ENCODE measurements at places on chromosomes 3 and 15. TPM values are rescaled to one million over a fixed set of nuclear protein-coding genes. Genes with fewer than 3 reads are reported as not detected.
A peak's percentile ranks its signal among the peaks of the same experiment; 100 is the strongest.

DNA sequence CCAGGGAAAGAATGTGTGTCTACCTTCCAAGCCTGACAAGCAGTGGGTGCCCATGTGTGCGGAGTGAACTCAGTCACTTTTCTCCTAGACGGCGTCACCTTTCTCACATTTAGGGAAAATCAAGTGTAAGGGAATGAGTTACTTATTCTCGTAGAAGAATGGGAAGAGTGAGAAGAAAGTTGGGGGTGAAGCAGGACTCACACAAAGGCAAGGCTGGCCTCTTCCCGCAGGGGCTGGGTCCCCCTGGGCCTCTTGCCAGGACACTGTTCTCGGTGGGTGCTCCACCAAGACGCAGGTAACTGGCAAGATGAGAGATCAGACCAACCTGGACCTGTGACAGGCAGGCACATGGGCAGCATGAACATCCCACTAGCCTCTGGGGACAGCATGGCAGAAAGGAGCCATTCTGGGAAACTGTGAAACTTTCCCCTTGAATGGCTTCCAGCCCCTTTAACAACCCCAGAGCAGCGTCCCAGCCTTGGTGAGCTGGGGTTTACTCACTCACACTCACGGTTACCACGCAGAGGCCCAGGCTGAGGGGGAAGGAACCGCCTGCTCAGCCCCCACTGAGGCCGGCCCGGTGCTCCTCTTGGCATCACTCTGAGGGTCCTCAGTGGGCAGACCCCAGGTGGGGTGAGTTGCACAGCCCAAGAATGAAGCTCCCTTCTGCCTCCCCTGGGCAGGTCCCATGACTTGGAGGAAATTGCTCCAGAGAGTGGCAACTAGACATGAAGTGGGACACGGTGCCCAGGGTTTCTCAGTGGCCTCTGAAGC is 15.0 kb upstream of the SRP14 start:
- no peak for DNase-seq

C2CD4A gene
- total RNA-seq = not detected

CLPX gene
- 72.6 TPM for total RNA-seq

GRCh38 chr3:195438371-195438770 is 4.4 kb downstream of the ACAP2 start:
- no peak for DNase-seq

DNA sequence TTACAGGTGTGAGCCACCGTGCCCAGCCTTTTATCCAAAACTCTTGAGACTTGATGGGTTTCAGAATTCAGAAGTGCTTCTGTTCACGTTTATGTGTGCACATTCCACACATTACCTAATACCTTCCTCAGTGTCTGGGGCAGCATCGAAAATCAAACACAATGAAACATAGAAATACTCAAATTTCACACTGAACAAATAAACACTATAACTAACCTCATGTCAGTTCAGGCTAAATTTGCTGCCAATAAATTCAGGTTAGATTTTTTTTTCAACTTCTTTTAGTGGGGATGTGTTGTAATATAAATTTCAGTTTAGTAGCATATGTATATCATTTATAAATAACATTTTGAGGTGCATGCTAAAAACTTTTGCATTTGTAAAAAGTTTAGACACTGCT is 2.8 kb downstream of the EIF2AK4 start:
- DNase-seq = no peak

LSAMP gene
- total RNA-seq = 18.0 TPM

DNA sequence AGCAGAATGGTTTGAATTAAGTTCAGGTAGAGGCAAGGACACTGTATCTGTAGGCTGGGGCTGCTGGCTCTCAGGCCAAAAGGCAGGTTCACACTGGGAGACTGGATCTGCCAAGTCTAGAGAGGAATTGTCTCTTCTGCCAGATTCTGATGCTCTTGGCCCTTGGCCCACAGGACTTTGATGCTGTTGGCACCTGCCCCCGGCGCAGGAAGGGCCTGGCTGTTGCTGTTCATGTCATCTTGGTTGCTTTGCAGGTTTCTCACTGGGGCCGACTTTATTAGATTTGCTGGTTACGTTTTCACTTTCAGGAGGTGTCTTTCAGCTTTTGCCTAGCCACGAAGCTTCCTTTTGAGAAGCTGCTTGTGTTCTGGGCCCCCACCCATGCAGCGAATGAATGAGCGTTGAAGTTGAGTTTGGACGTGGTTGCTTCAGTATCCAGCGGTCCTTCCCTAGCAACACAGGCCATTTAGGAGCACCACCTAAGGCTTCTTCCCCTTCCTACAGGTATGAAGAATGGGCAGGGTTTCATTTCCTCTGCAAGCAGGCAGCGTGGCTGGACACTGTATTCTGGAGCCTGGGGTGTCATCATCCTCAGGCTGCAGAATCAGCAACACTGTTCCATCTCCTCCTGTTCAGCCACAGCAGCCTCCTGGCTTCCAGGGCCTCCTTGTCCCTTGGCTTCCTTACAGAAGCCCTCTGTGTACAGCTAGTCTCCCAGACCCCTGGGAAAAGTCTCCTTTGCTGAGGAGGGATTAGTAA is 65.6 kb upstream of the PRR23C start:
- DNase-seq = no peak

FAM107A gene
- total RNA-seq = 0.11 TPM

GRCh38 chr3:193347521-193348501 is 30.7 kb downstream of the ATP13A5 start:
- DNase-seq = peak; percentile 67

- DNase-seq = no peak
Observed at GRCh38 chr3:158753854-158754253, 21.6 kb upstream of the RARRES1 start.

- DNase-seq = no peak
Observed at GRCh38 chr3:56751056-56751707, 50.6 kb downstream of the ARHGEF3 start.

RLBP1 gene
- 1.3 TPM for total RNA-seq

XYLB gene
- total RNA-seq = 2.1 TPM

DNA sequence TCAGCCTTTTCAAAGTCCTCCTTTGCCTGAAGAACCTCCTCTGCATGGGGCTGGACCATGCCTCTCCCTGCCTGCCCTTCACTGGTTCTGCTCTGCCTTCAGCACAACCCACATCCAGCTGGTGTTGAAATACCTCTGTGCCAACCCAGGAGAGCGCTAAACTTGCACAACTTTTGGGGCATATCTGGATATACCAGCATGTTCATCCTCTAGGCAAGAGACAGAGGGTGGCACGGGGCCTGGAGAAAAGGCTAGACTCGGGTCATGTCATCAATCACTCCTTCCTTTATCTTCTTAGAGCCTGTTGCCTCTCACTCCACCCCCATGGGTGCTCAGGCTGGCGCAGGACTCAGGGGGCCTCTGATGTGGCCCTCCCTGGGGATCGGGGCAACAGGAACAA is 4.8 kb downstream of the SEMA4B start:
- DNase-seq = no peak

GRCh38 chr3:167346171-167346570 is 33.9 kb downstream of the ZBBX start:
- DNase-seq = no peak

- DNase-seq = peak; percentile 52
Observed at GRCh38 chr3:130516645-130517512, at the start of gene COL6A6. COL6A6 (plus strand) TSS chr3:130517177; CDS start chr3:130560365, 43,188 bp downstream.

DNA sequence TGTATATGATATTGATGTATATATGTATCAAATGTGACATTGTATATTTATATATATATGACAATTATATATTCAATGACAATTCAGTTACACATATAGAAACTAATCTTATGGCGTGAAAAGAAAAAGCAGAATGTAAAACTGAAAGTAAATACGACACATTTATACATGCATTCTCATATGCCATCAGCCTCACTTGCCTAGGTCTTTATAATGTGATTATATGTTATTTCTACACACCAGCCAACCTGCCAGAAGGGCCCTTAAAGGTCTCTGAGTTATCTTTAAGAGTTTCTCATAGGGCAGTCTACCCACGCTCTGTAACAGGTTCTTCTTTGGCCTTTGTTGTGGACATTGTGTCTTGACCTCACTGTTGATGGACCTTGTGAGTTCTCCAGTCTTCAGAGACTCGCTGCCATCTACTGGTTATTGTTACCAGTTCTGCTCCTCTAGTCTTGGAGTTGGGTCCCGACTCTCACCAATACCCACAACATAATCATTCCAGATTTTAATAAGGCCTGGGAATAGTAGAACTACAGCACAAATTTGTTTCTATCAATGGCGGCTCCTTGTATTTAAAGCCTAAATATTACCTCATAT is 371.5 kb upstream of the GOLIM4 start:
- peak; percentile 67 for DNase-seq

GRCh38 chr15:92121047-92121446 is 267.5 kb downstream of the SLCO3A1 start:
- DNase-seq = no peak

DNA sequence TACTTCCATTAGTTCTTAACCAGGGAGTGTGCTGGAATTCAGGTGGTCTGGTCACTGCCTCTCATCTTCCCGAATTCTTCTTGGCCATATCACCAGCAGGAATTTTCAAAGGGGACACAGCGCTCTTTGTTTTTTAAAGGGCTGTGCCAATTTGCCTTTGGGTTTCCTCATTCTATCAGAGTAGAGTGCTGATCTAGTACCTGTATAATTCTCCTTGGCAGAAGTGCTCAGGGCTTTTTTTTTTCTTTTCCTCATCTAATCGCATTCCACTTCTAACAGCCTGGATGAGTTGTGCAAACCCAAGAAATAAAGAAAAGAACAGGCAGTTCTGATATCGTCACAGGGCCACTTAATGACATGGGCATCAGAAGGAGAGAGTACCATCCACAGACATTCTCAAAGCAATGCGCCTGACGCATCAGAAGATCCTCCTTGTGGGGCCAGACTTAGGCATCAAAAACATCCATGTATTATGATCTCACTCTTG is 121.0 kb downstream of the ASB7 start:
- DNase-seq = no peak

GRCh38 chr3:139970526-139970925 is 35.5 kb downstream of the CLSTN2 start:
- peak; percentile 4 for DNase-seq

CCNB2 gene
- 374 TPM for total RNA-seq

SAMMSON gene
- total RNA-seq = not detected

TMEM45A gene
- 82.7 TPM for total RNA-seq

DNA sequence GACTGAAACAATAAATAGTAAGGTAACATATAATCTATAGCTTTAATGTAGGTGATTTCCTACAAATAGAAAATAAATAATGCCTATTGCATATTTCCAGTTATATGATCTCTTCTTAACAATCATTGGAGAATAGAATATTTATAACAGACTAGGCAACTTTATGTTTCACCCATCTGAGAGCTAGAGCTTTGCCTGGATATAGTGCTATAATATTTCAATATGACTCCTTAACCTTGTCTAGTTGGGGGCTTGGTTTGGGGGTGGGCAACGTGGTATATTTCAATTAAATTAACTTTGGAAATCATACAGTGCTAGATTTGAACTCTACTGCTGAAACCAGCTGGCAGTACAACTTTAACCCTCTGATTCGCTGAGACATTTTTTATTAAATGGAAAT is 265.2 kb downstream of the CNTN4 start:
- no peak for DNase-seq

DNA sequence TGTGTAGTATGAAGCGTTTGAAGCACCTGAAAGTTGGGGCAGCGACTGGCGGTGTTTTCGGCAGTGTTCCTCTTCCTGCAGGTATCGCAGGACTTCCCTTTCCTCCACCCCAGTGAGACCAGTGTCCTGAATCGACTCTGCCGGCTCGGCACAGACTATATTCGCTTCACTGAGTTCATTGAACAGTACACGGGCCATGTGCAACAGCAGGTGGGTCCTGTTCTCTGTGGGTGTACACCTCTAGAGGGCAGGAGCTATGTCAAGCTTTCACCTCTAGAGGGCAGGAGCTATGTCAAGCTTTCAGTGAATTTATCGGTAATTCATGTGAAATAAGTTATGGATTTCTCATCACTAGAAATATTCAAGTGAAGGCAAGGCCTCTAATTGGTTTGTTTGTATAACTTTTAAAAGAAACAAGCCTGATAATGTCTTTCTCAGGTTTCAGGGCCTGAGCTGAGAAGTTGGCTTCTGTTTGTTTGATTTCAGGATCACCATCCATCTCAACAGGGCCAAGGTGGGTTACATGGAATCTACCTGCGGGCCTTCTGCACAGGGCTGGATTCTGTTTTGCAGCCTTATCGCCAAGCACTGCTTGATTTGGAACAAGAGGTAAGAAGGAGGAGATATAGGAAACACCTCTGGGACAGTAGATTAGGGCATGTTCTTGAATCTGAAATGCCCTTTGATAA is 5.3 kb downstream of the TUBGCP4 start:
- DNase-seq = peak; percentile 69

DNA sequence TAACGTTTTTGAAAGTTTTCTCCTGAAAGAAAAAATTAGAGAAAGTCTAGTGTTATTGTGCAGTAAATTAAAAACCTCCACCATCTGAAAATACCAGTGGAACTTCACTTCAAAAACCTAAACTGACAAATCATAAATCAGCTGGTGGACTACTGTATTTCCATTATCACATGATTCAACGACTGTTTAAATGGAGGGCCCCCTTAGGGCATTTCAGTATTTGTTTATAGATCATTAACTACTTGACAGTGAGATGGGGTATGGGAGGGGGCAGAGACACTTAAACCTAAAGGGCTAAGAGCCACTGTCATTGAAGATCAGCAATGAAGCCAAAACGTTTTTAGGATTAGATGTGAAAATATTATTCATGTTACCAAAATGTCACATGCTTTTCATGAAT is 8.8 kb upstream of the C15orf61 start:
- DNase-seq = no peak

PRR20G gene
- total RNA-seq = not detected
